Left colon (tissue), 2 donors: ENCODE measurements at places on chromosomes 5 and 9. TPM values are rescaled to one million over a fixed set of nuclear protein-coding genes. Genes with fewer than 3 reads are reported as not detected.

The CCDC171 gene
- total RNA-seq, result 3.5 TPM

The WNK2 gene
- total RNA-seq, result 279 TPM

- no peak for DNase-seq
Measured at GRCh38 chr5:73485715-73486114, 12.5 kb upstream of the BTF3 start.

- DNase-seq, result no peak
Measured at GRCh38 chr5:132254321-132254977, 3.0 kb upstream of the PDLIM4 start.

GRCh38 chr5:132688536-132689339 lies 14.9 kb downstream of the IL4 start:
- no peak for DNase-seq

DNA sequence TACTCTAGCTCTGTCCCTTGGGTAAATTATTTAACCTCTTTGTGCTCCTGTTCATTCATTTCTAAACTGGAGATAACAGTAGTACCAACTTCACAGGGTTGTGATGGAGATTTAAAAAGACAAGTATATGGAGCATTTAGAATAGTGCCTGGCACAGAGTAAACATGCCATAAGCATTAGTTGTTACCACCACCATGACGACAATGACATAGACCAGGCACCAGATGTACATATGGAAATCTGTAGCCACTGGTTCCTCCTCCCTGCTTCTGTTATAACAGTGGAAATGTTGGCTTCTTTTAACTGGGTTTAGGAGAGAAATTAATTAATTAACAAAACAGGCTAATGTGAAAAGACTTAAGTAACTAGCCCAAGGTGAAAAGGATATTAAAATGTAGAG lies 217.5 kb downstream of the DENND1A start:
- DNase-seq, result no peak

The GGTA1 gene
- 2.0 TPM for total RNA-seq

GRCh38 chr5:93677359-93677891 lies 64.0 kb downstream of the POU5F2 start:
- DNase-seq, result peak; percentile 3

GRCh38 chr9:69963803-69964202 lies 79.8 kb upstream of the MAMDC2 start:
- no peak for DNase-seq

GRCh38 chr9:110520120-110520701 lies 59.3 kb downstream of the SVEP1 start:
- no peak for DNase-seq

DNA sequence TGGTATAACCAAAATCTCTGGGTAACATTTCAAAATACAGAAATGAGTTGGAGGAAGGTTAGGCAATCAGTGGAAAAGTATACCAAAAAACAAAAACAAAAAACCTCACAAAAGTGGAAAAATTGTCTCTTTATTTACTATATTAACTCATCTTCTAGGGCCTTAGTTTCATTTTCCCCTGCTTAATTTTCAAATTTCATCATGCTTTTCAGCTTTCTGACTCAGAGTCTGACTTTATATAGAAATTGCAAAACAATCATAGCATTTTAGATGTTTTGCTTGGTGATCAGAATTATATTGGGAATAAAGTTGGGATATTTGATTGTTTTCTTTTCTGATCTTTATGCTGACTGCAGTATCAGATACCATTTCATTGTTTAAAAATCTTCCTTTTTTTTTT lies 257.0 kb upstream of the PRR16 start:
- DNase-seq, result no peak

DNA sequence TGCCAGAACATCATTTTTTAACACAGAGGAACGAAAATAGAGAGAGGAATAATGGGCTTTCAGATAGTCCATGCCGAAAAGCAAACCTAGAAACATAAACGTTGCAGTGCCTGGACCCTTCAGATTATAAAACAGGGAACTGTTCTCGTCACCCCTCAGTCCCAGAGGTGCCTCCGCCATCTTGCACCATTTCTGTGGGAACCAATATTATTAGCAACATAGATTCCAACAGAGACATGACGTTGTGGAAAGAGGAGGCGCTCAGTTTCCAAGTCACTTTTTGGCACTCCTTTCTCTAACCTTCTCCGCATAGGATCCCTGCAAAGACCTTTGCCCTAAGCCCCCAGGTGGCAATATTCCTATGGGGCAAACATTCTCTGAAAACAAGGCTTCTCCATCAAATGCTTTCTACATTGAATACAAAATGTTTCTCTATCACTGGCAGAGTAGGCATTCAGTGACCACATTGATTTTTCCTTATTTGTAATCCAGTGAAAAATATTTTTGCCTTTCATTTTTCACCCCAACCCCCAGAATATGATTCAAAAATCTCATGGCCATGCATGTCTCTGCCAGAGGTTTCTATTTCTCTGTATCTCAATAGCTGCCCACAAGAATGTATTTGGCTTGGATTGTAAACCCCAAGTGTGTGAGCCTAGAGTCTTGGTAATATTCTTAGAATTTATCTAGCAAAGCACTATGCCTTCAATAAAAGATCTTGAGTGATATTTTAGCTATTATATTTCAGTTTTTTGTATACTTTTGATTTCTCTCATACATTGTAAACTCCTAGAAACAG lies 500.8 kb upstream of the WWC1 start:
- no peak for DNase-seq

GRCh38 chr5:2602451-2603271 lies 148.8 kb downstream of the IRX2 start:
- DNase-seq, result no peak

The NTNG2 gene
- total RNA-seq, result 1.1 TPM

DNA sequence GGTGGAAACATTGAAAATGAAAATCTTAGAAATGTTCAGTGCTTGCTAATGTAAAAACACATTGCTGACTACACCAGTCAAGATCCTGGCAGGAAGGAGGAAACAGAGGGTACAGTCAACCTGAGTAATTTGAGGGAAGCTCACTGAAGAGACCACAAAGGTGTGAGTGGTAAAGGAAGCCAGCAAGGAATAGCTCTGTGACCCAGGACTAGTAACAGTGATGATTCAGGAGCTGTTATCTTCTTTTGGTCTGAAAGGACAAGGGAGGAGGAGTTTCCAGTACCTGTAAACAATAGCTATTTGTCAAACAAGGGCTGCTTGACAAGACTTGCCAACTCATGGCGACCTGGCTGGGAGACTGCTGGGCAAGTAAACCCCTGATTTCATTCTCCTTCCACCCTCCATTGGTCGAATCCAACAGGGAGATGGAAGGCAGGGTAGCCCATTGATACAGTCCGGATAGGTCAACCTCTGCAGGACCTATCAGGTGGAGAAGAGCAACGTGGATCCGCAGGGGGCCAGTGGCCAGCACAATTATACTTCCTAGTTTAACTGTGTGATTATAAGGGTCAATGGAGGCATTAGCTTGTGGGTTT lies 68.1 kb downstream of the MAMDC2 start:
- DNase-seq, result no peak

- no peak for DNase-seq
Measured at GRCh38 chr9:19231904-19232822, 1.7 kb downstream of the DENND4C start.

DNA sequence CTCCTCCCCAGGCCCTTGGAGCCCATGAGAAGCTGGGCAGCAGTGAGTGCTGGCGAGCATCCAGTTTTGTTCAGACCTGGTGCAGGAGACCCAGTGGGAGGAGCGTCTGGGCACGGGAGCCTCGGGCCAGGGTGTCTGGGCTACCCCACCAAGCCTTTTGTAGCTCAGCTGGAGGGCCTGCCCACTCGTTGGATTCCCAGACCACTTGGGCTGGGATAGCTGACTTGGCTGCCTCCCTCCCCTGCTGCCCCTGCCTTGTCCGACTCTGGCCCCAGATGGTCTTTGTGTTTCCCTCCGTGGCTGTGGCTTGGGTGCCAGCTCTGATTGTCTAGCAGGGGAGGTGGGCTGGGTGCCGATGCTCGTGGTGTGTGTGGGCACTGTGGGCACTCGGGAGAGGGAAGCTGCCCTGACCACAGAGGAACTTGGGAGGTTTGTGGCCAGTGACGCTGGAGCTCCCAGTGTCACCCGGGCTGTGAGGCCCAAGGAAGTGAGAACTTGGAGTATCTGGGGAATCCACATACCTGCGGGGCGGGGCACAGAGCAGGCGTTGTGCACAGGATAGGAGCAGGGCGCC lies 47.3 kb downstream of the WNK2 start:
- DNase-seq, result peak; percentile 79

- no peak for DNase-seq
Measured at GRCh38 chr5:112413611-112414010, 5.5 kb downstream of the EPB41L4A start.

The OTP gene
- not detected for total RNA-seq

DNA sequence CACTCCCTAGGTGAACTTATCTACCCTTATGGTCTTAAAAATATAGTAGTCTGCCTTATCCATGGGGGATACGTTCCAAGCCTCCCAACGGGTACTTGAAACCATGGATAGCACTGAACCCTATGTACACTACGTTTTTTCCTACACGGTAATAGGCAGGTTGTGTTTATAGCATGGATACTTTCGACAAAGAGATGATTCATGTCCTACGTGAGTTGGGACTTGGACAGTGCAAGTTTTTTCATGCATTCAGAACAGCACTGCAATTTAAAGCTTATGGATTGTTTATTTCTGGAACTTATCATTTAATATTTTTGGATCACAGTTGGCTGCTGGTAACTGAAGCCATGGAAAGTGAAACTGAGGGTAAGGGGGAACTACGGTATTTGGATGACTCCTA lies 88.1 kb downstream of the CNTLN start:
- no peak for DNase-seq

GRCh38 chr5:176447591-176447977 lies 601 bp upstream of the FAF2 start:
- no peak for DNase-seq

The HACD4 gene
- total RNA-seq, result 0.52 TPM

GRCh38 chr5:41656597-41656996 lies 146.2 kb upstream of the PLCXD3 start:
- no peak for DNase-seq

The NEUROG1 gene
- total RNA-seq, result not detected
